CD4-positive, alpha-beta T cell treated with Interleukin-1 beta for 1 hour (primary cell): ENCODE measurements at places on chromosomes 16 and 17.

DNA sequence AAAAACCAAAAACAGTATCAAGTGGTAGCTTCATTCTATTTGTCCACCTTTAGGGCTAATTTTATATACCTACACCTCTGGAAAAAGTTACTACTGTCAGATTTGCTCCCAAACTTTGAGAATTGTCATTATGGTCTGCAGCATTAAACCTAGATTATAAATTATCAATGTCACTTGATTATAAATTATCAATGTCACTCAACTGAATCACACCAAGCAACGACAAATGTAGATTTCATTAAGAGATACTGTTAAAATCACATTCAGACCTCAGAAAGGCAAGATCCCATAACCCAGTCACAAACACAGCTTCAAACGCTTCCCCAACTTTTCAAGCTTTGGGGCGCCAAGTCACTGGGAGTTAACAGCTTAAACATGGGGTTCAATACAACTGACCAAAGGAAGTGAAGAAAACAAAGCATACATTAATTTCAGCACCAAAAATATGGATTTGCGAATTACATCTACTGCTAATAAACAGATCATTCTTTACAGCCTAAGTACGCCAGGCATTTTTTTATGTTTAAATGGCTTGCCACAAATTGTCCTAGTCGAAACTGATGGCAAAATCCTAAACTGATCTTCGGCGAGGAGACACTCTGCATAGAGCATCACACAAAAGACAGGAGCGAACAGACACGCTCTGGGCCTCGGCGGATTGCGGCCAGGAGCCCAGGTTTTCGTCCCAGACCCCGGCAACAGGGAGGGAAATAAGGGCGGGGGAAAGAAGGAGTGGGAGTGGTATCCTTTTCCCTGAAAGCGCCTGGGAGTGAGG is 981 bp downstream of the GLG1 start:
- no peak for DNase-seq

- DNase-seq = no peak
Observed at GRCh38 chr17:20191056-20191455, 181.9 kb downstream of the SPECC1 start.

- no peak for DNase-seq
Observed at GRCh38 chr16:65181071-65181561, 59.3 kb upstream of the CDH11 start.

- no peak for DNase-seq
Observed at GRCh38 chr16:73000020-73000906, 47.7 kb downstream of the ZFHX3 start.

DNA sequence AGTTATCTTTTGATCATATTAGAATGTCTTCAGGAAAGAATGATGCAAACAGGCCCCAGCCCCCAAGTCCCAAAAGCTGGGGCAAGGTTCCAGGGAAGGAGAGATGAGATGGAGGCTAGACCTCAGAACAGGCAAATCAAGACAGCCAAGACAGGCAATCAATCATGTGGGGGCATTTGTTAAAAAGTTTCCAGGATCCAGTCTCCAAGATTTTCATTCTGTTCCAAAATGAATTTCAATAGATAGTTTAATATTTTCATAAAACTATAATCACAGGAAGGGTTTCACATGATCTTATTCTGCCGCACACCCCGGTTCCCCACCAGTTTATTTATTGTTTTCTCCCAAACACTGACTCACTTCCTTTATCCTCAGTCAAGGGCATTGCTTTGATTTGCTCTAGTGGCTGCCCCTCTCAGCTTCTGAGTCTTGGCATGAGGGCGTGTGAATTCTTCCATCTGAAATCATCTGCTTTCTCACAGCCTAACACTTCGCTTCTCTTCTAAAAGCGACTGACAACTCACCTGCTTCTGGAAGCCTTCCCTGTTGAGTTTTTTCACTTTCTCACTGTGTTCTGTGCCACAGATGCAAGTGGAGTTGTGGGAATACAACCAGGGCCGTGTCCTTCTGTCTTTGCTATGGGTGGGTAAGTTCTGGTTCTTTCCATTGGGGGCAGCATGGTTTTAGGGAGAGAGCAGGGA is 12.2 kb upstream of the TERF2 start:
- no peak for DNase-seq

GRCh38 chr16:51401673-51402072 is 250.6 kb upstream of the SALL1 start:
- no peak for DNase-seq

- peak; percentile 97 for DNase-seq
Observed at GRCh38 chr17:45247429-45248131, 14.3 kb downstream of the SPATA32 start.

- DNase-seq = no peak
Observed at GRCh38 chr16:6146874-6147425, 1049.4 kb upstream of the EEF2KMT start.

DNA sequence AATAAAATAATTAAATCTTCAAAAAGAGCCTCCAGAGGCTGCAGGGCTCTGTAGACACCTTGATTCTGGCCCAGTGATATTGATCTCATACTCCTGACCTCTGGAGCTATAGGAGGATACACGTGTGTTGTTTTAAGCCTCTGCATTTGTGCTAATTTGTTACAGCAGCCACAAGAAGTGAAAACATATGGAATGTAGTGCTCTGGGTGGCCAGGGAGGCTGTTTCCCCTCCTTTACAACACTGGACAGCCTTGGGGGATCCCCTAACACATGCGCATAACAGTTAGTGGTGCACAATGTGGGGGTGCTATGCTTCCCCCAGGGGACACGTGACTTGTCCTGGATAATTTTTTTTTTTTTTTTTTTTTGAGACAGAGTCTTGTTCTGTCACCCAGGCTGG is 4.7 kb upstream of the ZNF500 start:
- DNase-seq = no peak

DNA sequence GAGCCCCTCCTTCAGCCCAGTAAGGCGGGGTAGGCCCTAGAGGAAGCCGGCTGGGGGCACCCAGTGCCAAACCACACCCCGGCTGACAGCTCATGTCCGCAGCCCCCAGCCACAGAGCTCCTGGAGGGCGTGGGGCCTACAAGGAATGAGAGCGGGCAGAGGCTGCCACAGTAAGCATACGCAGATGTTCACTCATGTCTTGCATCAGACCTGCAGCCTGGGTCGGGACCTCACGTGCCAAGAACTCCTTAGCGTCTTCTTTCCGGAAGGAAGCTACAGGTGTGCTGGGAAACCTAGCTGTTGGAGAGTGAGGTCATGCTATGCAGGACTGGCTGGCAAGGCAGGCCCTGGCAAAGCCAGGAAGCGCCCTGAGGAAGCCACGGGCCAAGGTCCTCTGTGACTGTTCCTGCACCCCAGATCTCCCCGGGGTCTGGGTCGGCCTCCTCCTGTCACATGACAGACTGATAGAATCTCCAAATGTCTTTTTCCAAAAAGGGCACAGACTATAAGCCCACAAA is 1.6 kb downstream of the ZNF598 start:
- no peak for DNase-seq

GRCh38 chr17:81831563-81831956 is 1.5 kb downstream of the MCRIP1 start:
- DNase-seq = no peak

DNA sequence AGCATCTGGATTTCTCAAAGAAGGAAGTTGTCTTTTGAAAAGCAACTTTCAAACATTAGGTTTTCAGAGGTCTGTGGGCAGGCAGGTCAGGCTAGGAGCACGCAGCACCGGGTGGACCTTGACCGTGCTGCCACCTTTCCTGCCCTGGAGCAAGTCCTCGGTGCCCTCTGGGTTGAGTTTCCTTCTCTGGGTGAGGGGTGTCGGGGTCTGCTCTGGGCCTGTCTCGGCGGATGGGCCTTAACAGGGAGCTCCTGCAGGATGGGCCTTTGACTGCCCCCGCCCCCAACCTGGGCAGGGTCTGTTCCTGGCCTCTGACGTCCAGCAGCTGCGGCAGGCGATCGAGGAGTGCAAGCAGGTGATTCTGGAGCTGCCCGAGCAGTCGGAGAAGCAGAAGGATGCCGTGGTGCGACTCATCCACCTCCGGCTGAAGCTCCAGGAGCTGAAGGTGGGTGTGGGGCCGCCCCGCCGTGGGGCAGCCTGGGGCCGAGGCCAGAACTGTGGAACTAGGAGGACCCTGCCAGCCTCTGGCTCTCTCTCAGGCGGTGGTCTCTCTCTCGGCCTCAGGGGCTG is 8.7 kb downstream of the DEF8 start:
- no peak for DNase-seq

DNA sequence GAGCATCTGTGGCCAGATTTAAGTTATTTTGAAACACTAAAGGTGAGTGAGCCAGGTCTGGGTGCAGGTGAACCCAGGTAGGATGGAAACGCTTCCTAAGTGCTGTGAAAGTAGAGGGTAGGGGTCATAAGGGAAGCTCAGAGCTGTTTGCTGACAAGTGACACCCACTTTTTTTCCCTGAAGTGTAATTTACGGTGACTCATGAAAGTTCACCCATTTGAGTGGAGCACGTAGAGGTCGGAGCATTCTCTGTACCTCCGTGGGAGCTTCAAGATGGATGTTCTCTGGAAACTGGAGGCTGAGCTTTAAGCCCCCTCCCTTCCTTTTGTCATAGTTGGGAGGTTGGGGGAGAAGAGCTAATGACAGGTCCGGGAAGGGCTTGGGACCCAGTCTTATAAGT is 44.3 kb downstream of the MPRIP start:
- no peak for DNase-seq

DNA sequence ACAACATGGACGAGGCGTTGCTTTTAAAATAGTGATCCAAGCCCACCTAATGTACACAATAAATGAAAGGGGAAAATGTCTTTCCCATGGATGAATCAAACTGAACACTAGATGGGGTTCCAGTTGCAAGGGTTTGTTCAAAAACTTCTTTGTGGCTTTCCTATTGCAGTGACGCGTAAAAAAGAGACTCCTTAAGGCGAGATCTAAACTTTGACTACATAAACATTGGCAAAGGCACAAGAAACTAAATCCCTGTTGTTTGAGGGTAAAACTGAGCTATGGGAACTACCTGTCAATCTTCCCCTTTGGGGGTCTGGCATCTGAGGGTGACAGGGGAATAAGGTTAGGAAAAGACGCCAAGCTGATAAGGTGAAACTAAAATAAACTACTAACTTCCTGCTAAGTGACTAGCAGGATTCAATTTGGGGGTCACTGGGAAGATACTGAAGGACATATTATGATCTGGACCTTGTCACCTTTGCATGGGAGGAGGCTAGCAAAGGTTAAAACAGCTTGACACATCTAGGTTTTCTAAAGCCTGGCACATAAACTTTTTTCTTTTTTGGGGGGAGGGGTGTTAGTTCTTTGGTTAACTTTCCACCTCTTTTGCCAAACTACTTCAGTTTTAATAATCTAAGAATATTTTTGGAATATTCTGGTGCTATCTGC is 4.7 kb downstream of the SALL1 start:
- no peak for DNase-seq

DNA sequence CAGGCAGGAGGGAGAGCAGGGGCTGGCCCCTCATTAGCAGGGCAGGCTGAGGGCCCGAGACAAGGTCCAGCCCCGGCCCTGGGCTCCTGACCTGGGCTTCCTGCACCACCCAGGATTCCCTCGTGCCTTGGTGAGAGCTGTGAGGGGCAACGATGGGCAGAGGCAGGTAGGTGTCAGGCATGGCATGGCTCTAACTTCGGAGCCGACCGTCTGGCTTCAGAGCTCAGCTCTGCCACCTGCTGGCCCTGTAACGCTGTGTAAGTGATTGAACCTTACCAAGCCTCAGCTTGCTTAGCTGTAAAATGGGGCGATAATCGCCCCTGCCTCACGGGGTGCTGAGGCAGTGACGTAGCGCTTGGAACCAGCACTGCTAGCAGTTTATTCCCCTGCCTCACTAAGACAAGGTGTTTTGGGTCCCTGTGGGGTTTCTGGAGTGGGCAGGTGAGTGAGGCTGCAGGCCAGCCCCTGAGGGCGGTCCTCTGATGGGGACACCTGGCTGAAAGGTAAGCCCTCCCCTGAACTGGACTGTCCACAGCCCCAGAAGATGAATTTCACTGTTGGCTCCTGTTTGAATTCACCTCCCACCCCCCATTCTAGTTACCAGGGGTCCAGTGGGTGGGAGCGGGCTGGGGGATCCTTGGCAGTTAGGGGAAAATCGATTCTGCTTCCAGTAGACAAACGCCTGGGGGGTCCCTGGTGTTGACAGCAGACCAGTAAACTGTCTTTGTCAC is 184.8 kb upstream of the GSE1 start:
- peak; percentile 60 for DNase-seq

GRCh38 chr17:50191359-50192143 is 9.9 kb downstream of the COL1A1 start:
- no peak for DNase-seq

GRCh38 chr17:17540278-17540906 is 44.2 kb upstream of the RASD1 start:
- no peak for DNase-seq

DNA sequence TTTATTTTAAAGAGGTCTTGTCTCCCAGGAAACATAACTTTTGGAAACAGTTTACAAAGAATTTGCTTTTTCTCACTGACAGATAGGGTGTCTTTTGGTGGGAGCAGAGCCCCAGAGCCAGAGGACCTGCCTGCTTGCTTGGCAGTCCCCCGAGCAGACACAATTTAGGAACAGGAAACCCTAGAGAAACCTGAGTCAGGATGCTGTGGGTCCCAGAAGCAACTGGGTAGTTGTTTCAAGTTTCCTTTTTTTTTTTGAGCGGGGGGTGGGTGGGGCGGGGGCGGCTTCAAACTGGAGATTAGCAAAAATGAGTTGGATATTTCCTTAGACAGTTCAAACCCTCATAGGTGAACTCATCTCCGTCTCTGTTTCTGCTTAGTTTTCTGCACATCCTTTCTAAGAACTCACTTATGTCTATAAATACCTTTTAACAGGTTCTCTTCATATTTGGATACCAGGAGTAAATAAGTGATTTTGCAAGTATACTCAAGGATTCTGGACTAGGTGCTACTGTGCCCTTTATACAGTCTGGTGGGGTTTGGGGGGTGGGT is 135.1 kb downstream of the PRKCA start:
- no peak for DNase-seq

DNA sequence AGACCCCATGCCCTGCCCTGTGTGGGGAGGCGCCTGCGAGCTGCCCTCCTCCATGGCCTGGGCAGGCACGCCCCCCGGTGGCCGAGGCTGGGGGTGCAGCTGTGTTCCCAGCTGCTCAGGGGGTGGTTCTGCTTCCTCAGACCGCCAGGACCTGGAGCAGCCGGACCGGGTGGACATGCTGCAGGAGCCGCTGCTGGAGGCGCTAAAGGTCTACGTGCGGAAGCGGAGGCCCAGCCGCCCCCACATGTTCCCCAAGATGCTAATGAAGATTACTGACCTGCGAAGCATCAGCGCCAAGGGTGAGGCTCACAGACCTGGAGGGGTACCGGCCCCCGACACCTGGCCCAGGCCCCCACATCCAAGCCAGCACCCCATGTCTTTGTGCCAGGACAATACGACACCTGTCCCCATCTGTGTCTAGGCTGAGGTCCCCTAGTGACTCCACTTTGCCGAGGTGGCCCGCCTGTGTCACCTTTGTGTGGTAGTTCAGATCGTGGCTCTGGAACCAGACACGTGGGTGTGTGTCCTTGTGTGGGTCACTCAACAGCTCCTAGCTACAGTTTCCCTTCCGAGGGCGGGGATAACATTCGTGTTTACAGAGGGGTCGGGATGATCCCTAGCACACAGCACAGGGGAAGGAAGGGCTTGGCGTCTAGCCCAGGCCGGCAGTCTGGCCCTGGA is 9.3 kb downstream of the GJD3 start:
- DNase-seq = peak; percentile 77

GRCh38 chr17:77354670-77355455 is 214.1 kb downstream of the SEC14L1 start:
- no peak for DNase-seq
